ENCODE measurements at places on chromosomes 2 and 18. TPM values are rescaled to one million over a fixed set of nuclear protein-coding genes. Genes with fewer than 3 reads are reported as not detected.

DNA sequence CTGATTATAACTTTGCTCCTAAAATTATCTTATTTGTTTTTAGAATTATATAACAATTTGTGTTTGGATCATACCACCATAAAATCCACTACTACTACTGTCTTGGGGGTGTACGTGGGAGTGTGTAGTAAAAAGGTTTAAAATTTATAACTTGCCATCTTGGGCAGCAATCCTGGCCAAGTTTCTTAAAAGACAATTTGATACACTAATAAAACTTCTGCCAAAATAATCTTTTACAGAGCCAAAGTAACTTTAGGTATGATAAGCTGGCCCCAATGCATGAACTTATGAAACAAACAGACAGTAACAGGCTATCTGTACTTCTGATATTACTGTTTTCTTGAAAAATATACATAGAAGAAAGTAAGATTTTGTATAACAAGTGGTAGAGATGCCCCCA lies 11.3 kb upstream of the UBE2E3 start:
- no peaks in the 10 kb centered on the region for H3K27me3 ChIP-seq
- no peaks in the 10 kb centered on the region for H3K4me1 ChIP-seq
- no peak overlapping the region for H3K27ac ChIP-seq
- no peak for DNase-seq
- H3K4me3 ChIP-seq, result no peak overlapping the region

- DNase-seq, result no peak
- peaks cover 22% of the 10 kb centered on the region for H3K36me3 ChIP-seq
- no peaks in the 10 kb centered on the region for H3K27me3 ChIP-seq
- no peak overlapping the region for H3K27ac ChIP-seq
Measured at GRCh38 chr2:136110526-136110925, 7.4 kb downstream of the CXCR4 start.

PREPL gene
- 22.0 TPM for total RNA-seq

DNA sequence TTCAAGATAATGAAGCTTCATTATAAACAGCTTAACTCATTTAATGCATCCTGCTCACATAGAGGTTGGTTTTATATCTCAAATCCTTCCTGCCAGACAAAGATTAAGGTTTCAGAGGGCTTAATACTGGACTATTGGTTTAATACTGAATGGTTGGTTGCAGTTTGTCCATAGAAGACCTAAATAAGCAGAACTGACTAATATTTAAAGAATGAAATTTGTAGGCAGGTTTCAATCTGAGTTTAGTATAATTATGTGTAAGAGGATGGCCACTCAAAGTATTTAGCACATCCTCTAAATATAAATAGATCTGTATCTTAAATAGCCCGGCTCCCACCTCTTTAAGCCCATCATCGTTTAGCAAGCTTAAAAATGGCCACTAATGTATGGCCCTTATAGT lies 92.5 kb downstream of the EPB41L5 start:
- peaks cover 17% of the 10 kb centered on the region for H3K4me1 ChIP-seq
- no peaks in the 10 kb centered on the region for H3K27me3 ChIP-seq
- H3K27ac ChIP-seq, result no peak overlapping the region

DNA sequence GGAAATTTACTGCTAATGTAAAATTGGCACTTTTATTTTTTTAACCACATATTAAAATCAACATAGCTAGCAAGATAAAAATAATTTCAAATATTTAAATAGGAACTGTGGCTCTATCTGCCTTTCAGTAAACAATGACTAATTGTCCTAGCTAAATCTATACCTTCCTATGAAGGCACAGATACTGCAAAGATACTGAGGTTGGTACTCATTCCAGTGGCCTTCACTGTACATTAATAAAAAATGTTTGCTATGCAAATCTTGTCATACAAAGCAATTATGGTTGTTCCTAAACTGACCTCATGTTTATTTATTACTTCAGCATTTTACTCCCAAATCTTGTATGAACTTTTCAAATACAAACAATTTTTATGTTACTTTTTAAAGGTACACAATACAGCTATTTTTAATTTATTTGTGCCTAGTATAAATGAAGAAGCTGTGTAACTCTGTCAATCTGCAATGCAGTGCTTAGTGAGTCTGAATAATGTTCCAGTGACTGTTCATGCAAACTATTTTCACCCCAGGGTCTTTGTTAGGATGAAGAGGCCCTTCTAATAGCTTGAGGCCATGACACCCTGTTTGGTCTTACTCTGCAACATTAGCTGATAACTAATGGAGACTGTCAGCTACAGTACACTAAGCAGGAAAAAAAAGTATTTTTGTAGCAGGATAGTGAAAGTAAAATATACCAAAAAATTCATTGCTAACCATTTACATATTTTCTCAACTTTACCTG lies 9.3 kb upstream of the ERBB4 start:
- DNase-seq, result no peak
- H3K27ac ChIP-seq, result no peak overlapping the region
- H3K4me3 ChIP-seq, result no peak overlapping the region

GRCh38 chr2:180412219-180412618 lies 405.1 kb upstream of the CWC22 start:
- DNase-seq, result no peak
- H3K4me1 ChIP-seq, result no peaks in the 10 kb centered on the region
- no peak overlapping the region for H3K27ac ChIP-seq
- no peaks in the 10 kb centered on the region for H3K36me3 ChIP-seq
- H3K4me3 ChIP-seq, result no peak overlapping the region
- H3K27me3 ChIP-seq, result no peaks in the 10 kb centered on the region

- no peak overlapping the region for H3K27ac ChIP-seq
- no peaks in the 10 kb centered on the region for H3K27me3 ChIP-seq
- H3K4me3 ChIP-seq, result no peak overlapping the region
Measured at GRCh38 chr2:240856151-240856980, 12.3 kb upstream of the AGXT start.

DNA sequence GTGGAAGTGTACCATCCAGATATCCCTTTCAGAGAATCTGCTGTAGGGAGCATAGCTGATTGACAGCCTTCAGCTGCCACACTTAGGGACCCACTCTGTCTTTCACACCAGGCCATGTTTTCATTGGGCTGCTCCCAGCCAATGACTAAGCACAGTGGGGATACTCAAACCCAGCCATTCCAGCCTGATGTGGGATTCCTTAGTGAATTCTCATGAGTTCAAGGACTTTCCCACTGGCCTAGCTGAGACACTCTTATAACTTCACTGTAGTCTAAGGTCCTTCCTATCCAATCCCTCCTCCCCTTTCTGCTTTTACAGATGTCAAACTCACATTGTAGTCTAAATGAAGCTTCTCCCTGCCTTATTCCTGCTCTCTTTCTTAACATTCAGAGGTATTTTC lies 201.2 kb downstream of the PIK3C3 start:
- H3K36me3 ChIP-seq, result no peaks in the 10 kb centered on the region
- H3K27me3 ChIP-seq, result no peaks in the 10 kb centered on the region
- no peak for DNase-seq

- peaks cover 59% of the 10 kb centered on the region for H3K27me3 ChIP-seq
- DNase-seq, result no peak
- no peak overlapping the region for H3K27ac ChIP-seq
Measured at GRCh38 chr2:42046819-42047487, 868 bp upstream of the PKDCC start.

- peaks cover 31% of the 10 kb centered on the region for H3K4me1 ChIP-seq
- H3K27ac ChIP-seq, result peak overlapping the region; percentile 11
- DNase-seq, result no peak
- H3K4me3 ChIP-seq, result no peak overlapping the region
- H3K27me3 ChIP-seq, result no peaks in the 10 kb centered on the region
Measured at GRCh38 chr2:39375917-39376316, 61.2 kb downstream of the MAP4K3 start.

TBR1 gene
- total RNA-seq, result 0.02 TPM

- H3K4me1 ChIP-seq, result peaks cover 18% of the 10 kb centered on the region
- no peak overlapping the region for H3K4me3 ChIP-seq
- no peak for DNase-seq
- no peaks in the 10 kb centered on the region for H3K27me3 ChIP-seq
- no peak overlapping the region for H3K27ac ChIP-seq
- H3K36me3 ChIP-seq, result no peaks in the 10 kb centered on the region
Measured at GRCh38 chr2:225091336-225091735, 49.1 kb upstream of the DOCK10 start.

DNA sequence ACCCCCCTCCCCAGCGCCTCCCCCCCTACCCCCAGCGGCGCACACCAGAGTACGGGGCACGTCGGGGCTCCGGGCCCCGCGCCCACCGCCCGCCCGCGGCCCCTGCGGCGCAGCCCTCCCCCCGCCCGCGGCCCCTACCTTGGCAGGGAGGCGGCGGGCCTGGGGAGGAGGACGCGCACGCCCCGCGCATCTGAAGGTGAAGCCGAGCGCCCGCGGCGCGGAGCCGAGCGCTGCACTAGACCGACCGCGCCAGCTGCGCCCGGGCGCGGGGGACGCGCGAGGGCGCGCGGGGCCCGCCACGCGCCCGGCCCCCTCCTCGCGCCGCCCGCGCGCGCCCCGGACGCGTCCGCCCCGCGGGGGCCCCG lies at the start of gene ZNF516:
TSS of gene ZNF516 (minus strand) at position 237 of the 365 bp plus-strand sequence. CDS start 52,188 bp downstream, outside the sequence.
- H3K27ac ChIP-seq, result peak within 1 kb of the TSS; percentile 92
- H3K36me3 ChIP-seq, result peaks cover 12% of the 10 kb centered on the region
- peak; percentile 54 for DNase-seq
- peaks cover 30% of the 10 kb centered on the region for H3K27me3 ChIP-seq
- peak within 1 kb of the TSS; percentile 100 for H3K4me3 ChIP-seq
- H3K4me1 ChIP-seq, result peaks cover 32% of the 10 kb centered on the region

- no peak for DNase-seq
- no peaks in the 10 kb centered on the region for H3K27me3 ChIP-seq
- no peak overlapping the region for H3K27ac ChIP-seq
- no peak overlapping the region for H3K4me3 ChIP-seq
Measured at GRCh38 chr18:2050702-2051201, 520.6 kb downstream of the METTL4 start.

ELOA2 gene
- not detected for total RNA-seq

- no peaks in the 10 kb centered on the region for H3K36me3 ChIP-seq
- H3K4me1 ChIP-seq, result no peaks in the 10 kb centered on the region
- DNase-seq, result no peak
- H3K27ac ChIP-seq, result no peak overlapping the region
- H3K4me3 ChIP-seq, result no peak overlapping the region
Measured at GRCh38 chr18:38709122-38709521, 1143.5 kb upstream of the CELF4 start.

- no peak for DNase-seq
- H3K27ac ChIP-seq, result no peak overlapping the region
- no peaks in the 10 kb centered on the region for H3K4me1 ChIP-seq
Measured at GRCh38 chr18:50749421-50749820, 70.4 kb downstream of the MRO start.

WDR35 gene
- 6.4 TPM for total RNA-seq

MYO3B gene
- 3.8 TPM for total RNA-seq

DNA sequence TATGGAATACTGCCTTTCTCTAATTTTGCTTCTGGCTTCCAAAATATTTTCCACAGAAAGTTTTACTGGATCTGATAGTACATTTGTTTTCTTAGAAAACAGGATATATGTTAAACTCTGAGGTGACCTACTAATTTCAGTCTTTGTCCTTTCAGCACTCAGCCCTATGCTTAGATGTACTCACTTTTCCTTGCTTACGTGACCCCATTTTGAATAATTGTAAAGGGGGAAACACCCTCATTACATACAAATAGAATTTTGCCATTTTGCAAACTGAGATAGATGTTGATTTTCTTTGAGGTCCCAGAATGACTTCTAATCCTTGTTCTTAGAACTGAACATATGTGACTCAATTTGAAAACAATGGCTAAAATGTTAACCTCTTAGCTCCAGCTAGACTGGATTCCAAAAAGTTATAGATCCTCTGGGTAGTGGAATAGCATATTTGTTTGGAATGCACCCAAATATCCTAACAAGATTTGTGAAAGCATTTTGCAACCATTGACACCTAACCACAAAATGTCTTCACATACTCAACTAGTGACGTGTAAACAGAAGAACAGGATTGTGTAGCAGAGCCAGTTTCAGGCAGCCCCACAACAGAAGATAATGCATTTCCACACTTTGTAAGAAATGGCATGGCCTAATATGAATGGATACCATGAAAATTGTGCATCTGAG lies 44.8 kb upstream of the EHBP1 start:
- no peaks in the 10 kb centered on the region for H3K27me3 ChIP-seq
- no peak overlapping the region for H3K27ac ChIP-seq
- H3K4me3 ChIP-seq, result peak overlapping the region; percentile 36
- H3K36me3 ChIP-seq, result no peaks in the 10 kb centered on the region
- peaks cover 5% of the 10 kb centered on the region for H3K4me1 ChIP-seq
- no peak for DNase-seq

NAT8 gene
- not detected for total RNA-seq

MC5R gene
- total RNA-seq, result not detected

AAMP gene
- 51.7 TPM for total RNA-seq

NCKAP1 gene
- total RNA-seq, result 12.4 TPM

TRPM8 gene
- total RNA-seq, result not detected

PRADC1 gene
- 15.0 TPM for total RNA-seq

DNA sequence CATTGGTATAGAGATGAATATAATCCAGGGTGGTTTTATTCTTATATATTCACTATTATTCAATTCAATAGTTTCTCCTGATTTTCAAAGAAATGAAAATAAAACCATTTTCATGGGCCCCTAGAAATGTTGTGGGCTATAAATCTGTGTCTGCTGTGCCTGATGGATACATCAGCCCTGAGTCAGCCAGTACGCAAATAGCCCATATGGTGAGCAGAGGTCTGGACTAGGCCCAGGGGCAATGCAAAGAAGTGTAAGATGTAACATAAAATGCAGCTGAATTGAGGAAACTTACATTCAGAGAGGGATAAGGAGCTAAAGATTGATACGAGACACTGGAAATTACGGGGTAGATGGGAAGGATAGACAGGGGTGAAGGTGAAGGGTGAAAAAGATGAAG lies 122.5 kb downstream of the MAIP1 start:
- no peak overlapping the region for H3K4me3 ChIP-seq
- H3K4me1 ChIP-seq, result no peaks in the 10 kb centered on the region

GRCh38 chr2:220263300-220263699 lies 635.9 kb downstream of the SLC4A3 start:
- no peak overlapping the region for H3K27ac ChIP-seq
- H3K4me1 ChIP-seq, result no peaks in the 10 kb centered on the region
- H3K36me3 ChIP-seq, result no peaks in the 10 kb centered on the region
- DNase-seq, result no peak
- no peaks in the 10 kb centered on the region for H3K27me3 ChIP-seq

PRKAG3 gene
- not detected for total RNA-seq

THSD7B gene
- total RNA-seq, result 0.49 TPM

DNA sequence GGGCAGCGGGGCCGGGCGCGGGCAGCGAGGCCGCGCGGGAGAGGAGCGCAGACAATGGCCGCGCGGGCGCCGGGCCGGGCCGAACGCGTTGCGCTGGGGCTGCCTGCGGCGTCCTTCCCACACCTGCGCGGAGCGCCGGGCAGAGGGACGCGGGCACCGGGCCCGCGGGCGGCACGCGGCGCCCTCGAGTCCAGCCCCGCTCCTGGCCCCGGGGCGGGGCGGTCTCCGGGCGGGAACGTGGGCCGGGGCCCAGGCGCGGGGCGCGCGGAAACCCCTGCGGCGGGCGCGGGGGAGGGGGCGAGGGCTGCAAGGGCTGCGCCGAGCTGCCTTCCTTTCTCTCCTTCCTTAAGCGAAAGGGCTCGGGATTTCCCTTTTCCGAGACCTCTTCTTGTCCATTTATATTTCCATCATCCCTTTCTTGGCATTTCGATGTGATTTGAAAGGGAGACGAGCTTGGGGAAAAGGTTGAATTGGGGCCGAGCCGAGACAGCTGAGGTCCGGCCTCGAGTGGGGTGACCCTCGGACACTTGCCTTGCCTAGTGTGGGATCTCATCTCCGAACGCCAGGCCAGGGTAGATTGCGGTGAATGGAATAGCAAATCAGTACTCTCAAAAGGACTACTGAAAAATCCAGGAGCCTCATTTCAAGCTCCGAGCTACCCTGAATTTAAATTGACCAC lies 676 bp downstream of the KLHL23 start:
- peaks cover 26% of the 10 kb centered on the region for H3K27me3 ChIP-seq
- H3K27ac ChIP-seq, result peak overlapping the region; percentile 24
- H3K4me1 ChIP-seq, result peaks cover 17% of the 10 kb centered on the region
- H3K36me3 ChIP-seq, result peaks cover 3% of the 10 kb centered on the region
- DNase-seq, result peak; percentile 47

Measured in activated T-cell treated with anti-CD3 and anti-CD28 coated beads, Interleukin-2, amount 50 U/mL, for 72 hours (primary cell).